Activated CD8-positive, alpha-beta memory T cell treated with anti-CD3 and anti-CD28 coated beads, Interleukin-2, amount 10 ng/mL, durations not matched to agents 7 days and 5 days (primary cell): ENCODE measurements at places on chromosomes 12 and 14. TPM values are rescaled to one million over a fixed set of nuclear protein-coding genes. Genes with fewer than 3 reads are reported as not detected.

SOAT2 gene
- total RNA-seq, result 5.9 TPM

POTEG gene
- not detected for total RNA-seq

CACNA1C gene
- total RNA-seq, result 0.14 TPM

RERGL gene
- not detected for total RNA-seq

PZP gene
- not detected for total RNA-seq

IL22 gene
- 0.61 TPM for total RNA-seq

MDGA2 gene
- total RNA-seq, result not detected

ATP5F1B gene
- total RNA-seq, result 583 TPM

RAD9B gene
- 2.2 TPM for total RNA-seq

CBLN3 gene
- total RNA-seq, result 7.1 TPM

IQSEC3 gene
- total RNA-seq, result 2.2 TPM

SLCO1B3 gene
- not detected for total RNA-seq

YEATS4 gene
- 40.9 TPM for total RNA-seq

CIROP gene
- not detected for total RNA-seq

CDKN3 gene
- 82.6 TPM for total RNA-seq

EIF2S3B gene
- total RNA-seq, result 0.87 TPM

GRCh38 chr12:85163752-85164321, 116.2 kb upstream of the ALX1 start:
- no peak overlapping the region for H3K27ac ChIP-seq
- no peak for DNase-seq
- no peaks in the 10 kb centered on the region for H3K36me3 ChIP-seq
- H3K27me3 ChIP-seq, result no peaks in the 10 kb centered on the region
- H3K4me3 ChIP-seq, result no peak overlapping the region

GRCh38 chr12:50201987-50202521, 34.9 kb upstream of the CERS5 start:
- peaks cover 3% of the 10 kb centered on the region for H3K4me1 ChIP-seq
- H3K27me3 ChIP-seq, result no peaks in the 10 kb centered on the region
- peaks cover 42% of the 10 kb centered on the region for H3K36me3 ChIP-seq
- H3K4me3 ChIP-seq, result no peak overlapping the region
- no peak for DNase-seq

GRCh38 chr14:21072781-21073339, 2.8 kb downstream of the ARHGEF40 start:
- H3K36me3 ChIP-seq, result no peaks in the 10 kb centered on the region
- H3K27ac ChIP-seq, result no peak overlapping the region
- H3K27me3 ChIP-seq, result peaks cover 52% of the 10 kb centered on the region
- peaks cover 31% of the 10 kb centered on the region for H3K4me1 ChIP-seq
- DNase-seq, result no peak

GRCh38 chr12:85191-85666, 18.7 kb downstream of the IQSEC3 start:
- no peak for DNase-seq
- H3K4me3 ChIP-seq, result no peak overlapping the region
- H3K36me3 ChIP-seq, result no peaks in the 10 kb centered on the region
- H3K27ac ChIP-seq, result no peak overlapping the region
- no peaks in the 10 kb centered on the region for H3K4me1 ChIP-seq

DNA sequence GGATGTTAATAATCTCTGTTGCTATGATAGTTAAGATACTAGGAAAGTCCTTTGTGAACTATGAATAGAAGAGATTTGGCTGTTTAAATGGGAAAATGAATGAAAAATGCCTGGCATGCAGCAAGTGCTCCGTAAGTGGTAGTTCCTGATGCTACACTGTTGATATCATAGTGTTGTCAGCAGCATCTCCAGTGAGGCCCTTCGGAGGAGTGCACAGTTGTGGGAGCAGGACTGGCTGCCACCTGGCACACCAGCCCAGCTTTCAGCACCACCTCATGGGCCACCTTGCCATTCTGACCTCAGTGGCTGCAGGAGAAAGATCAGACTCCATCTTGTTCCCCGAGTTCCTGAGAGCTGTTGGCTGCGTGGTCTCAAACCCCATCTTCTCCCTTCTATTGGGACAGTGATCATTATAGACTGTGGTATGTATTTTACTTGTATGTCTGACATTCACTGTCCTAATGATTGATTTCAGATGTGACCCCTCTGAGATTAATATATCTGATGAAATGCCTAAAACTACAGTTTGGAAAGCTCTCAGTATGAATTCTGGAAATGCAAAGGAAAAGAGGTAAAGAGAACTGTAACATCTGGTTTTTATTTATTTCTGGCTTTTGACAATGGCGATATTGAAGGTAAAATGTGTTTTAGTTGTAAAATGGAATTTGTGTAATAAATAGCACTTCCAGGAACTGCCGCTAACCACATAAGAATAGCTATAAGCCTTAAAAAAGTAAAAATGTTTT, 80.9 kb downstream of the SLC4A8 start:
- DNase-seq, result no peak
- H3K4me3 ChIP-seq, result no peak overlapping the region
- H3K27ac ChIP-seq, result no peak overlapping the region
- H3K4me1 ChIP-seq, result no peaks in the 10 kb centered on the region
- no peaks in the 10 kb centered on the region for H3K36me3 ChIP-seq
- H3K27me3 ChIP-seq, result no peaks in the 10 kb centered on the region

DNA sequence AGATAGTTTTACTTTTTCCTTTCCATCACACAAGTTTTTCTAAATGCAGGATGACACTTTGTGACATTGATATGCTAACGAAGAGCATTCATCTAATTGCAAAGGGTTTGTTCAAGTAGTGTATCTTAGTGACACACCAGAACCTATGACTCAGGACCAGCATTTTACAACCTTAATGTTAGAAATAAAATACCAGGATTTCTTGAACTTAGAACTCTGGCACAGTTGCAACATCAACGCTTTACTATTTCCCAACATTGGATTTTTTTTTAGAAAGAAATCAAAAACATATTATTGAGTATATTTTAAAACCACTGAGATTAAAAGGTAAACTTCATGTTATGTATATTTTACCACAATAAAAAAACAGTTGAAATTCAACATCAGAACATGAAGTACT, 17.9 kb upstream of the PLEKHG6 start:
- no peak overlapping the region for H3K4me3 ChIP-seq
- peaks cover 10% of the 10 kb centered on the region for H3K27me3 ChIP-seq
- H3K4me1 ChIP-seq, result no peaks in the 10 kb centered on the region
- DNase-seq, result no peak
- H3K27ac ChIP-seq, result no peak overlapping the region

GRCh38 chr12:115134298-115134697, 450.3 kb upstream of the TBX3 start:
- no peaks in the 10 kb centered on the region for H3K27me3 ChIP-seq
- H3K36me3 ChIP-seq, result no peaks in the 10 kb centered on the region
- no peak overlapping the region for H3K4me3 ChIP-seq
- no peak for DNase-seq

- no peak for DNase-seq
- peaks cover 22% of the 10 kb centered on the region for H3K27me3 ChIP-seq
- no peak overlapping the region for H3K4me3 ChIP-seq
- no peaks in the 10 kb centered on the region for H3K4me1 ChIP-seq
- no peaks in the 10 kb centered on the region for H3K36me3 ChIP-seq
Observed at GRCh38 chr12:108457006-108457733, 57.9 kb upstream of the FICD start.

- no peaks in the 10 kb centered on the region for H3K36me3 ChIP-seq
- no peak for DNase-seq
- H3K4me3 ChIP-seq, result no peak overlapping the region
Observed at GRCh38 chr12:115137812-115138521, 454.0 kb upstream of the TBX3 start.

- H3K4me1 ChIP-seq, result peaks cover 74% of the 10 kb centered on the region
- no peaks in the 10 kb centered on the region for H3K27me3 ChIP-seq
- H3K27ac ChIP-seq, result no peak overlapping the region
- no peak overlapping the region for H3K4me3 ChIP-seq
Observed at GRCh38 chr12:120257041-120257821, 8.3 kb downstream of the PXN start.

- DNase-seq, result no peak
- no peak overlapping the region for H3K4me3 ChIP-seq
- no peaks in the 10 kb centered on the region for H3K4me1 ChIP-seq
- no peaks in the 10 kb centered on the region for H3K27me3 ChIP-seq
Observed at GRCh38 chr14:78327426-78328221, 157.5 kb downstream of the NRXN3 start.

DNA sequence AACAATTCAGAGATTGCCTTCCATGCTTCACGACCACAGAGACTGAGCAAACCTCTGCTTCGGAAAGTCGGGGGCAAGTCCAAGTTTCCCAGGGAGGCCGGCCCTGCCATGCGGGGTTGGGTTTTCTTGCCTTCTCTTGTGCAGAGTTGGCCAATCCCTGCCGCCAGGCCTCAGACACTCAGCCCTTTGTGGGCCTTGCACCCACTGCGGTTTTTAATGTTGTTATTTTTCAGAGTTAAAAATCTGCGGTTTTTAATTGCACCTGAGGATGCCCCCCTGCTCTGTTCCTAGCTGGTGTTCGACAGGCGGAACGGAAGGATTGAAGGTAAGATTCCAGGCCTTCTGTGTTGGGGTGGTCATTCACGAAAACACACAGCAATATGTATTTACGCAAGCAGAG, 108.7 kb downstream of the CALM1 start:
- H3K27ac ChIP-seq, result no peak overlapping the region
- H3K4me3 ChIP-seq, result no peak overlapping the region
- H3K36me3 ChIP-seq, result no peaks in the 10 kb centered on the region

- H3K27ac ChIP-seq, result no peak overlapping the region
- H3K4me1 ChIP-seq, result no peaks in the 10 kb centered on the region
- no peaks in the 10 kb centered on the region for H3K27me3 ChIP-seq
- no peaks in the 10 kb centered on the region for H3K36me3 ChIP-seq
Observed at GRCh38 chr14:85437148-85437547, 92.8 kb upstream of the FLRT2 start.

DNA sequence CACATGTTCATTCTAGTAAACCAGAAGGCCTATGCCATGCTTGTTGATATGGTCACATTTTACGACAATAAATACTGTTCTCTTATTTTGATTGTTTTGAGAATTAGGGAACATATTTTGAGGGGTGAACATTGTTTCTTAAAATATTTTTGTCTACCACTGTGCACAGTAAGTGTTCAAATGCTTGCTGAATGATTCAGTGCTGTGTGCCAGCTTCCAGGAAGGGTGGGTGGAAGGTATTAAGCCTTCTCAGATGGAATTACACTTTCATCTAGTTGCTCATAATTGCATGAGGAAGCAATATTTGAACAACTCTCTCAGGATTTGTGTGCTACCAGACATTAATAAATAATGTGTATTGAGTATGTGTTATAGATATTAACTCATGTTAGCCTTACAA, 15.5 kb upstream of the TMX1 start:
- no peak overlapping the region for H3K27ac ChIP-seq
- H3K36me3 ChIP-seq, result peaks cover 1% of the 10 kb centered on the region
- no peaks in the 10 kb centered on the region for H3K27me3 ChIP-seq
- no peak for DNase-seq

GRCh38 chr12:52629281-52630007, 11.1 kb upstream of the KRT73 start:
- peaks cover 29% of the 10 kb centered on the region for H3K4me1 ChIP-seq
- no peaks in the 10 kb centered on the region for H3K36me3 ChIP-seq
- H3K27me3 ChIP-seq, result peaks cover 9% of the 10 kb centered on the region
- DNase-seq, result no peak
- no peak overlapping the region for H3K4me3 ChIP-seq

- no peaks in the 10 kb centered on the region for H3K27me3 ChIP-seq
- peaks cover 9% of the 10 kb centered on the region for H3K4me1 ChIP-seq
- H3K27ac ChIP-seq, result no peak overlapping the region
- H3K4me3 ChIP-seq, result no peak overlapping the region
Observed at GRCh38 chr12:107400686-107401447, 284.7 kb upstream of the PWP1 start.

DNA sequence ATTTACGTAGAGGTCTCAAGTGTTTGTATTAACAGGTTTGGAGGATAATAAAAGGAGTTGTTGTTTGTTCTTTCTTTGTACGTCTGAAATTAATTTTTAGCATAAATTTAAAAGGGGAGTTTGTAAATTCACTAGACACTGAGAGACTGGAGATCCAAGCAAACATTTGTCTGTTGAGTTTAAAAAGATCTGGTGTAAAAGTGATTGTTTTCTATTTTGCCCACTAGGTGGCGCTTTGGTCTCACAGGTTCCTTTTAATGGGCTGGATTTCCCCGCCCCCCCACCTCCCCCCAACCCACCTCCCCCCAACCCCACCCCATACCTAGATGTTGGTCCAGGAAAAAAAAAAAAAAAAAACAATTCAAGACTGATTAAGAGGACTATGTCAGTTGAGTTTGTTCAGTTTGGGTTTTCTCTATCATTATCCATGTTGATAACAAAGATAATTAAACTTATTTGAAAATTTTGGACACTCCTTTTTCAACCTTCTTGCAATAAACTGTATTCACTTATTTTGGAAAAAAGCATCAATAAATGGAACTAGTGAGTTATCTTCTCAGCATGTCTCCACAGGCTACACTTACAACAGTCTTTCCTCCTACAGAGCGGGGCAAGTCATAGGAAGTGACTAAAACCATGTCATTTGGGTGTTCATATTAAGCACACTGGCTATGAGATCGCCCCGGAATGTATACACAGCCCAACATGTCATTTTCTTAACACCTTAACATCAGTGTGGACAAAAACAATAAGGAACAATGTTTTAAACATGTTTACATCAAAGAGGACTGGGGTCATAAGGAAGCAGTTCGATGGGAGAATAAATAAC, 841.1 kb downstream of the NRXN3 start:
- no peaks in the 10 kb centered on the region for H3K4me1 ChIP-seq
- H3K36me3 ChIP-seq, result no peaks in the 10 kb centered on the region
- no peaks in the 10 kb centered on the region for H3K27me3 ChIP-seq
- H3K27ac ChIP-seq, result no peak overlapping the region

GRCh38 chr12:89160716-89161123, 191.6 kb downstream of the DUSP6 start:
- H3K27me3 ChIP-seq, result no peaks in the 10 kb centered on the region
- no peak overlapping the region for H3K4me3 ChIP-seq
- H3K36me3 ChIP-seq, result peaks cover 21% of the 10 kb centered on the region
- no peak overlapping the region for H3K27ac ChIP-seq
- no peak for DNase-seq

DNA sequence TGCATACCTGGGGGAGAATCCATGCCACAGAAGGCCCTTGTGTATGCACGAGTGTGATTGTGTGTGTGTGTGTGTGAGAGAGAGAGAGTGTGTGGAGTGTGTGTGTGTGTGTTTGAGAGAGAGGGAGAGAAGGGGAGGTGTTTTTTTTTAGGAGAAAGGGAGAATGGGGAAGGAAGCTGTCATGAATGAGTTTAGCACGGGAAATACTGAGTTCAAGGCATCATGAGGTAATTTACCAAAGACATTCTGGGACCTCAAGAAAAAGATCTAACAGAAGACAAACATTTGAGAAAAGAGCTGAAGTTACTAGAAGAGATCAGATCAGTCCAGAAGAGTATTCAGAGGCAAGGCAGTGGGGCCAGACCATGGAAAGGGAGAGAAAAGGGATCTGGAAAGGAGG, 157.1 kb downstream of the TTC7B start:
- peaks cover 9% of the 10 kb centered on the region for H3K4me1 ChIP-seq
- H3K27me3 ChIP-seq, result no peaks in the 10 kb centered on the region
- no peak overlapping the region for H3K4me3 ChIP-seq
- no peaks in the 10 kb centered on the region for H3K36me3 ChIP-seq
- no peak for DNase-seq

DNA sequence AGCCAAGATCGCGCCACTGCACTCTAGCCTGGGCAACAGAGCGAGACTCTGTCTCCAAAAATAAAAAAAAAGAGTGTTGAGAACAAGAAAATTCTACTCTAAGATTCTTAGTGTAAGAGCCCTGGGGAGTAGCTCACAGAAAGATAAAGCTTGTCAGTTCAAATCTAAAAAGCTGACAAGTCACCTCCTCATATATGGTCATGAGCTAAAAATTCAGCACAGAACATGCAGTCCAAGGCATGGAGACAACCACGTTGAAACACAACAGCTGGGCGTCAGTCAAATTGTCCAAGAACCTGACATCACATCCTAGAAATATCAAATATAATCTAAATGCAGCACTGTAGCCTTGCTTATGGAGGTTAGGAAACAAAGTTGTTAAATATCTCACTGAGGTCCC, 47.8 kb downstream of the CLIP1 start:
- no peaks in the 10 kb centered on the region for H3K27me3 ChIP-seq
- H3K36me3 ChIP-seq, result peaks cover 21% of the 10 kb centered on the region
- peaks cover 19% of the 10 kb centered on the region for H3K4me1 ChIP-seq
